ENCODE measurements at places on chromosomes 7 and 10. TPM values are rescaled to one million over a fixed set of nuclear protein-coding genes. Genes with fewer than 3 reads are reported as not detected.

DNA sequence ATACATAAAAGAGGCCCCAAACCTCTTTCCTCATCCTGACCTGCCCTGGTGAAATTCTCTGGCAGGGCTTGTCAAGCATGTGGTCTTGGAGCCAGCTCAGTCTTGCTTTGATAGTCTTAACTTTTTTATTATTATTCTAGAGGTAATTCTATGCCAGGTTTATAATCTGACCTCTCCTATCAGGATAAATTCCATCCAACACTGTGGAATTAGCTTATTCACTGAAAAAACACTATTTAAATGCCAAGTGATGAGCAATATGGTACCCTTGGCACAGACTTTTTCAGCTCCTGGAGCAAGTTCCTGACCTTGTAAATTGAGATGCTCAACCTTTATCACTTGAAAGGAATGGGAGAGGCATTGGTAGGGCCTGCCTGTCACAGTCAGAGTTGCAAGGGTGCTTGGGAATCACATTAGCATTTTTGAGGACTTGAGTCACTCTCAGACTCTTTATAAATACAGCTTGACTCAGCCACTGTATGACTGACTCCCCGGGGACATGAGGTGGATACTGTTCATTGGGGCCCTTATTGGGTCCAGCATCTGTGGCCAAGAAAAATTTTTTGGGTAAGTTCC lies at the start of gene CPA4:
CPA4 (plus strand) TSS at position 480 of the 576 bp plus-strand sequence; CDS start at position 500, 20 bp downstream.
- DNase-seq, result peak; percentile 62

The SIRT1 gene
- total RNA-seq, result 24.1 TPM

- DNase-seq, result no peak
These were observed 34.3 kb downstream of the SLC25A13 start for GRCh38 chr7:96287559-96287958.

The WEE2 gene
- not detected for total RNA-seq

GRCh38 chr10:86705139-86705538 lies 36.8 kb downstream of the LDB3 start:
- DNase-seq, result no peak

The SMO gene
- 7.9 TPM for total RNA-seq

- no peak for DNase-seq
These were observed 105.5 kb downstream of the ACTR3B start for GRCh38 chr7:152865011-152865410.

DNA sequence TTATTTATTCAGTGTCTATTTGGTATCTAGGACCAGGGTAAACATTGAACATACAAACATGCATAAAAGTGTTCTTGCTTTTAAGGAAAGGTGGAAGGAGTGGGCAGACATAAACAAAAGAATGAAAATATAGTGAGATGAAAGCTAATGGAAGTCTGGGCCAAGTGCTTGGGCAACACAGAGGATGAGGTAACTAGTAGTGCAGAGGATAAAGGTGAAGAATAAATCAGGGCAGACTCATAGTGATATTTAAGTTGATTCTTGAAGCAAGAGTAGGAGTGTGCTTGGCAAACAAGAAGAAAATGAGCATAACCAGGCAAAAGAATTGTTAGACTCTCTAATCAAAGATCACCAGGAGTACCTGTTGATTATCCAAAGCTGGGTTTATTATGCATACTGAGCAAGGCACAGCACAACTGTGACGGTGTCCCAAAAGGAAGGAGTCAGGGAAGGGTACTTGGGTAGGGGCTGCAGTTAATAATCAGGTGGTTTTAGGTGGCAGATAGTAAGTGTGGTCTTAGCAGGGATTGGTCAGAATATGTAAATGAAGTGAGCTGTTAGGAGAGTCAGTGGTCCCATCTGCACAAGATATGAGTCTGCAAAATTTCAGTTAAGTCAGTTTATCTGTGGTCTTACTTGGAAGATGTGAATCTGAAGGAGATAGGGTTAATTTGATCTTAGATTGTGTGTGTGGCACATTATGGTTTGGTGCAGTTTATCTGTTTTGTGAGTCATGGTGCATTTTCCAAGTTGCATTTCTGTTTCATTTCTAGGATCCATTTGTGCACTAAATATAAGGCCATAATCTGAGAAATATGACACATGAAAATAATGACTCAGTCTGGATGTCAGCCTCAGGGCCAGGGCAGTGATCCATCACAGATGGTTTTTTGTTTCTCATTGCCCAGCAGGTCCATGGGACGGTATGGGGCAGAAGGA lies 30.6 kb upstream of the TAX1BP1 start:
- no peak for DNase-seq

The PLEKHA1 gene
- total RNA-seq, result 19.6 TPM

GRCh38 chr10:82394122-82394521 lies 519.1 kb downstream of the NRG3 start:
- DNase-seq, result no peak

The CRTAC1 gene
- total RNA-seq, result not detected

The MRPS16 gene
- total RNA-seq, result 141 TPM

DNA sequence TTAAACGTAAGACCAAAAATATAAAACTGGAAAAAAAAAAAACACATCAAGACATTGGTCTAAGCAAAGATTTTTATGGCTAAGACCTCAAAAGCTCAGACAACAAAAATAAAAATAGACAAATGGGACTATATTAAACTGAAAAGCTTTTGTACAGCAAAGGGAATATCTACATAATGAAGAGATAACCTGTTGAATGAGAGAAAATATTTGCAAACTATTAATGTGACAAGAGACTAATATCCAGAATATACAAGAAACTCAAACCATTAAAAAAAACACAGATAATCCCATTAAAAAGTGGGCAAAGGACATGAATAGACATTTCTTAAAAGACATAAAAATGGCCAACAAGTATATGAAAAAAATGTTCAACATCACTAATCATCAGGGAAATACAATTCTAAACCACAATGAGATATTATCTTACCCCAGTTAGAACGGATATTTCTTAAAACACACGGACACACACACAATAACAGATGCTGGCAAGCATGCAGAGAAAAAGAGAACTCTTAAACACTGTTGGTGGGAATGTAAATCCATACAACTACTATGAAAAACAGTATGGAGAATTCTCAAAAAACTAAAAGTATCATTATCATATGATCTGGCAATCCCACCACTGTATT lies 28.8 kb downstream of the CNOT4 start:
- DNase-seq, result no peak

The GPR15LG gene
- total RNA-seq, result not detected

GRCh38 chr7:90692947-90693346 lies 96.8 kb downstream of the CDK14 start:
- no peak for DNase-seq

The SH2B2 gene
- total RNA-seq, result 3.3 TPM

DNA sequence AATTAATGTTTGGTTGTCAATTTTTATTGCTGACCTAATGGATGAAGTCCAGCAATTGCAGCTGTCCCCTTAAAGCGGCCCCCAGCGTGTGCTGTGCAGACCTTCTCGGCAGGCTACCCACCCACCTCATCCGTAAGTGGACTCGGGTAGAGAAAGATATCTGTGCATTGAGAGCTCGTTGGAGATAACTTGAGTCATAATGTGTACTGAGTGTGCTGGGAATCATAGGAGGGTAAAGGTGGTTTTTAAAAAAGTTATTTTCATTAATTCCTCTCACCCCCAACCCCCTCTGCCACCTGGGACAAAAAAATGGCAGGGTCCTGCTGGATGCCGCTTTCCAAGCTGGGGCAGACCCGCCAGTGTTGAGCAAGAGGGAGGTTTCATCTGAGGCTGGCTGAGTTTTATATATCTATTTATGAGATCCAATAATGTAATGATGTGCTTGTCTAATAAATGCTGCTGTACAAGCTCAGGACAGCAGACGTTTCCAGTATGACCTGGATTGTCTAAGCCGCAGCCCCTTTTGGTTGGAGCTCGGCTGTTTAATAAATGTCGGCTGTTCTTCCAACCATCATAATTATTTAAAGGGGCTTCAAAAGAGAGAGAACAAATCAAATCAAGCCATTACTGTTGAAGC lies 119.1 kb downstream of the NKX6-2 start:
- no peak for DNase-seq

The GBX1 gene
- not detected for total RNA-seq

The OR6B1 gene
- total RNA-seq, result not detected

DNA sequence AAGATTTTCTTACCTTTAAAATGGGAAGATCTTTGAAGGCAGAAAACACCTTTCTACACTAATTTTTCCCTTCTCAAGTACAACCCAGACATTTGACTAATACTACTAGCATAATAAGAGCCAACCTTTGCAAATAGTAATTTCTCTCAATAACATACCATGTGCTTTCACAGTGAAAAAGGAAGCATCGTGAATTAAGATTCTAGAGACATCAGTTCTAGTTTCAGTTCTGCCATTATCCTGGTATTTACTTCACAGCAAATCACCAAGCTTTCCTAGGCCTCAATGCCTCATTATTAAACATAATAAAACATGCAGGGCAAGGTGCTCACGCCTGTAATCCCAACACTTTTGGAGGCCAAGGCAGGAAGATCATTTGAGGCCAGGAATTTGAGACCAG lies 24.9 kb downstream of the GSAP start:
- DNase-seq, result no peak

GRCh38 chr10:44976352-44977198 lies 2.0 kb downstream of the DEPP1 start:
- no peak for DNase-seq

The OPN4 gene
- total RNA-seq, result not detected
